ENCODE measurements at places on chromosomes 2 and 18.

- peak; percentile 38 for DNase-seq
Observed at GRCh38 chr2:101754618-101755017, 57.1 kb downstream of the MAP4K4 start.

DNA sequence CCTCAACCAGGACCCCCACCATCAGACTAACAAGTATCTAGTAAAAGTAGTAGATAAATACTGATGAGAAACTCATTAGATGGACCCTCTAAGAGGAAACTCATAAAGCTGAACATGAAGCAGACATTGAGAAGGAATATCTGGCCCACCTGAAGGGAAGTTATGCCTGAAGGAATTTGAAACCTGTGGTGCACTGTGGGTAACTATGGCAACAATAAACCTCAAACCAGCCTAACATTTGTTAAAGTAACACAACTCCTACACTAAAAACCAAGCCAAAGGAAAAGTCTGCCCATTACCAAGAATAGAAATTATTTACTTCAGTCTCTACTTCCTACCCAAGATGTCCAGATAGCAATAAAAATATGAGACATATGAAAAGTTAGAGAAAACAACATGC is 43.4 kb downstream of the KIAA1328 start:
- no peak for DNase-seq

DNA sequence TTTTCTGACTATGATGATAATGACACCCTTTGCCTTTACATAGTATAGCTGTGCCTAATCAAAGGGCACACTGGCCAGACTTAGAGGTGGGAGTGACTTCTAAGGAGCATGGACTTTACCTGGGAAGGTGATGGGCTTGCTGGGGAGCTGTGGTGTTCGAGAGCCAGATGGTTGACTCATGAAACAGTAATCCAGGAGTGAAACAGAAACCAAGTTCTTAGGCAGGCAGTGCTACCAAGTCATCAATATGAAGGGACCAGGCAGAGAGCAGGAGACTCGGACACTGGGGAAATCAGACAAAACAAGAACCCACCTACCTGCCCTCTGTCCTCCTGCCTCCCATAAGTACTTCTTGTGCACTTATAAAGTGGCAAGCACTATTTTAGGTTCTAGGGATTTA is 430.4 kb downstream of the DLGAP1 start:
- DNase-seq: no peak

GRCh38 chr18:78527984-78528383 is 451.6 kb upstream of the SALL3 start:
- DNase-seq: no peak

- no peak for DNase-seq
Observed at GRCh38 chr2:218780851-218781690, 876 bp upstream of the CYP27A1 start.

DNA sequence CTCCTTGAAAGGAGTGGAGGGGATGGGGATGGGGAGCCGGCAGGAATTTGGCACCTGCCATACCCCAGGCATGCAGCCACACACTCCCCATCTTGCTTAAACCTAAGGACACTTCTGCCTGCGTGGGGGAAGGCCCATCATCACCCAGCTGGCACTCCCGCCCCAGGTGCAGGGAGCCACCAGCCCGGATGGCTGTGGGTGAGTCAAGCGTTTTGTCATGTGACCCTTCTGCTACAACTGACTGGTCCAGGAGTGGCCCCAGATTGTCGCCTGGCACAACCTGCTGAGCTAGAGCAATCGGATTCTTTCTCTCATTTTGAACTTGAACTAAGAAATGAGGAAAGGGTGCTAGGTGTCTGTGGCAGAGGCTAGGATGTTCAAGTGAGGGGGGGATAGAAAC is 61.3 kb downstream of the TSN start:
- no peak for DNase-seq

DNA sequence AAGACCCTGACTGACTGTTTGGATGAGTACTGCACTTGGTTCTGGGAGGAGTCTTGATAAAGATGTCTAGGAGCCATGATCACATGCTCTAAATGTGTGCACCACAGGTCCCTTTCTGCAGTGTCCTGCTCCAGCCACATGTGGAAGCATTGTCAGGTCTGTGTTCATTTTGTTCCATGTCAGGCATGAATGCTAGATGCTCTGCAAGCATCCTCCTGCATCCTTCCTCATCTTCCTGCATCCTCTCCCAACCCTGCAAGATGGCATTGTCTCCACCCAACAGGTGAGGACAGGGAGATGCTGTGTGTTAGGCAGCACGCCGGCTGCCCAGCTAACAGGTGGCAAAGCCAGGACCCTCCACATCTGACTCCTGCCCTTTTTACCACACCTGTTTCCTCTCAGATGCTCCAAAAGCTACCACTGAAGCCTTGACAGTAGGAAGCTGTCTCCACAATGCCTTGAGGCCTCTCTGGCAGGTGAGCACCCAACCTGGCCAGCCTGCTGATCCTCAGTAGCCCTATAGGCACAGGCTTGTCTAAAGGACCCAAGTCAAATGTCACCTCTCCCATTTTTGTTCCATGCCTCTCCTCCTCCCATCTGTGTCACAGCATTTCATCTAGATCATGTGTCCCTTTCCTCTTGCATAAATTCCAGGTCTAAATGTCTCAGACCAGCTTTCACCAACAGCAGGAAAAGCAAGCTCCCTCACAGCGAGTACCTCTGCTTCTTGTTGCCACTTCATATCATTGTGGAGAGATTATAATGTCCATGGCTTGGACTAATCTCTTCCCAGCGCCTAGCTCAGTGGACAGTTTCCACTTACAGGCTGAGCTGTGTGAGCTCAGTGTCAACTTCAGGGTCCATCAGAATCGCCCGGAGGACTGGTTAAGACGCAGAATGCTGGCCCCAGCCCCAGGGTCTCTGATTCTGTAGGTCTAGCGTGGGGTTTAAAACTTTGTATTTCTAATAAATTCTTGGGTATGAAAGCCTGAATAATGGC is 55.0 kb downstream of the TMEM163 start:
- DNase-seq: no peak

DNA sequence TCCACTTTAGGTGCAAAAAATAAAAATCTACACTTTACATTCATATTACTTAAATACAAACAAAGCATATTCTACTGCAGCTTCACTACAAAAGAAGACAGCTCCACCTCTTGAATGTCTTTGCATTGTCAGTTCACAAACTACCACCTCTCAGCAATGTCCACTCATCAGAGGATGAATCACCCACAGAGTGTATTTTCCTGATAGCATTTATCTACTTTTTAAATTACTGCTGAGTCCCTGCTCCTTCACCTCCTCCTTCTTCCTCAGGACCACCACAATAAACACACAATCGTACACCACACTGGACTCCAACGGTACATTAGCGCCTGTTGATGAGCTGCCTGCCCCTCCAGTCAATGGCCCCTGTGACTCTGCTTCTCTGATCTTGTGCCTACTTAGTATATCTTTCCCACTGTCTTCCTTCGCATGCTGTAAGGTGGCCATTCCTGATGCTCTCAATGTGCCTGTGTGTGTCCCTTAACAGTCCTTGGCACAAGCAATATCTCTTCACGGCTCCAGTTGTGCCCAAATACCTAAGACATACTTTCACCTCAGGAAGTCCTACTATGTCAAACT is 120.9 kb downstream of the DHRS9 start:
- DNase-seq: no peak

GRCh38 chr2:101823859-101824258 is 126.4 kb downstream of the MAP4K4 start:
- no peak for DNase-seq

GRCh38 chr2:230648356-230648755 is 64.3 kb upstream of the CAB39 start:
- no peak for DNase-seq

DNA sequence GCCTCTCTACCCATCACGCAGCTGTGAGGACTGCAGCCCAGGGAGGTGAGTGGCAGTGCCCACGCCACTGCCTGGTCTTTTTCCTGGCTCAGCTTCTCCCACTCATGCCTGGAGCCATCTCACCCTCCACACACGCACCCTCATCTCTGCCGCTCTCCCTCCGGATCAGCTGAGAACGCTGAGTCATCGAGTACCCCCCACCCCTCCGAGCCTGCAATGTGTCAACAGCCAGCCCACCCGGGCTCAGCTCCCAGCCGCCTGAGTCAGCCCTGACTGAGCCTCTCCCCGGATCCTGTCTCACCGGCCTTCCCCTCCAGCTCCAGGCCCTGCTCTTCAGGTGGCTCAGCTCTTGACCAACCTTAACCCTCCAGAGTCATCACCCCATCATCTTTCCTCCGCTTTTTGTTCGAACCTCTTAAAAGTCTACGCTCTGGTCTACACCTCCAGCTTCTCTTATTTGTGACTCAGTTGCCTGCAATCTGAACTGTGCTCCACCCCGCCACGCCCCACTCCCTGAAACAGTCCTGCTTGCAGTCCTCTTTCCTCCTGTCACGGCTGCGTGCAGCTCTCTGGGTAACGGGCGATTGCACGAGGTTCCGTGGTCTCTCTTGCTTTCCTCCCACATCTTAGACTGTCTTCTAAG is 94.4 kb upstream of the ASAP2 start:
- no peak for DNase-seq

- DNase-seq: no peak
Observed at GRCh38 chr2:167764772-167765341, 482.5 kb downstream of the STK39 start.

DNA sequence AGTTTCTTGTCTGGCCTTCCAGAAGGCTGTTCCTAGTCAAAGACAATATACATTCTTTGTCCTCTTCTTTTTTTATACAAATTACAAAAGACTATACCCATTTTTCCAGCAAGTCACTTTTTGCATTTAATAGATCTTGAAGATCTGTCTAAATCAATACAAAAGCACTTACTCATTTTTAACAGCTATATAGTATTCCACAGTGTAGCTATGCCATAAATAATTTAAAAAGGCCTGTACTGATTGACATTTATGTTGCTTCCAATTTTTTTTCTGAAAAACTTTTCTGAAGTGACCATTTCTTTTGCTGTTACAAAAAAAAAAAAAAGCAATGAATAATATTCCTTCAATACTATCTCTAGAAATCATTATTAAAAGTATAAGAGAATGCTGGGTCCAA is 30.3 kb upstream of the HNRNPLL start:
- DNase-seq: no peak

- peak; percentile 40 for DNase-seq
Observed at GRCh38 chr2:64730551-64731262, 77.0 kb upstream of the SERTAD2 start.

DNA sequence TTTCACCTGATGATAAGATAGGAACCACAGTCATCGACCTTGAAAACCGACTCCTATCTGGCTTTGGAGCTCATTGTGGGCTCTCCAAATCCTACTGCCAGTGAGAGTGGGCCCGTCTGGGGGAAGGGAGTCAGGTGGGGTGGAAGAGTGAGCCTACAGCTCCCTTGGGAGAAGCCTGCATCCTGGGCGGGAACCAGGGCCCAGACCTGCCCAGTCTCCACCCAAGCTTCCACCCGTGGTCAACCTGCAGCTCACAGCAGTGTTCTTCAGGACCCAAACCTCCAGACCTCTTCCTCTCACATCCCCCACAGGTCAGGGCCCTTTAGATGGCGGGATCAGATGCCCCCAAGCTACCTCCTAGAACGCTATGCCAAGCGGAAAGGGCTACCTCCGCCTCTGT is 40.2 kb downstream of the LMAN2L start:
- DNase-seq: no peak

DNA sequence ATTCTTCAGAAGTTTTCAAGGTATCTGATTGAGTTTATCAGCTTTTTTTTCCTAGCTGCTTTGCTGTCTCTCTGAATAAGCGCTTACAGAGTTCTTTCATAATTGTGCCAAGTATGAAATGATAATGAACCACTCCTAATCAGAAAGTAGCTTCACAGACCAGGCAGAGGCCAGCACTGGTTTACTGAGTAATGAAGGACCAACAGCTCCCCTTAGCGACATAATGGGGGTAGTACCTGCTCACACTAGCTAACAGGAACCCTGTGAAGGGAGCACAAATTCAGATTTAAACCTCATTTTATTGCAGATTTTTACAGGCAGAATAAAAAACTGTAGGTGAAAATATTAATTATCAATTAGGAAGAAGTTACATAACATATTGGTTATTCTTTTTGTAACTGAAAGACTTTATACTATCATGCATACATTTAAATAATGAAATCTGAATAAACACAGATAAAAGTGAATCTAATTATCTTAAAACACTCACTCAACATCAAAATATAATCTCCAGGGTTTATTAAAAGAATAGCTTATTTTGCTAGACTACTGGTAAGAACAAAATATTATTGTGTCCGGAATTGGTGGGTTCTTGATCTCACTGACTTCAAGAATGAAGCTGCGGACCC is 53.7 kb upstream of the LRRC30 start:
- DNase-seq: peak; percentile 66

GRCh38 chr2:226362980-226363379 is 436.6 kb downstream of the IRS1 start:
- no peak for DNase-seq

DNA sequence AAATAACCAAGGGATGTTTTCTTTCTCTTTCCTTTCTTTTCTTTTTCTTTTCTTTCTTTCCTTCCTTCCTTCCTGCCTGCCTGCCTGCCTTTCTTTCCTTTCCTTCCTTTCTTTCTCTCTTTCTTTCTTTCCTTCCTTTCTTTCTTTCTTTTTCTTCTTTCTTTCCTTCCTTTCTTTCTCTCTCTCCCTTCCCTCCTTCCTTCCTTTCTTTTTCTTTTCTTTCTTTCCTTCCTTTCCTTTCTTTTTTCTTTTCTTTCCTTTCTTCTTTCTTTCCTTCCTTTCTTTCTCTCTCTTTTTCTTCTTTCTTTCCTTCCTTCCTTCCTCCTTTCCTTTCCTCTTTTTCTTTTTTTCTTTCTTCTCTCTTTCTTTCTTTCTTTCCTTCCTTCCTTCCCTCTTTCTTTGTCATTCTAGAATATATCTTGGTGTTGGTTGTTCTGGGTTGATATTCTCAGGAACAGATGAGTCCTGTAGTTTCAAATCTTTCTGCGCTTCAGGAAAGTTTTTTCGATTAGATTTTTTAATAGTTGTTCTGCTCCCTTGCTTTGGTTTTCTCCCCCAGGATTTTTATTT is 101.5 kb upstream of the FBXO11 start:
- no peak for DNase-seq

Measured in NCI-H460 (cell line).